ENCODE measurements at places on chromosomes 3 and 15.
A peak's percentile ranks its signal among the peaks of the same experiment; 100 is the strongest.

GRCh38 chr3:174346141-174346540 lies 513.0 kb upstream of the NAALADL2 start:
- no peak for DNase-seq

- DNase-seq = no peak
Observed at GRCh38 chr3:140128217-140128616, 193.2 kb downstream of the CLSTN2 start.

- DNase-seq = no peak
Observed at GRCh38 chr3:71728632-71729342, 3.6 kb upstream of the EIF4E3 start.

GRCh38 chr15:64800476-64800875 lies 25.0 kb downstream of the PIF1 start:
- DNase-seq = no peak

DNA sequence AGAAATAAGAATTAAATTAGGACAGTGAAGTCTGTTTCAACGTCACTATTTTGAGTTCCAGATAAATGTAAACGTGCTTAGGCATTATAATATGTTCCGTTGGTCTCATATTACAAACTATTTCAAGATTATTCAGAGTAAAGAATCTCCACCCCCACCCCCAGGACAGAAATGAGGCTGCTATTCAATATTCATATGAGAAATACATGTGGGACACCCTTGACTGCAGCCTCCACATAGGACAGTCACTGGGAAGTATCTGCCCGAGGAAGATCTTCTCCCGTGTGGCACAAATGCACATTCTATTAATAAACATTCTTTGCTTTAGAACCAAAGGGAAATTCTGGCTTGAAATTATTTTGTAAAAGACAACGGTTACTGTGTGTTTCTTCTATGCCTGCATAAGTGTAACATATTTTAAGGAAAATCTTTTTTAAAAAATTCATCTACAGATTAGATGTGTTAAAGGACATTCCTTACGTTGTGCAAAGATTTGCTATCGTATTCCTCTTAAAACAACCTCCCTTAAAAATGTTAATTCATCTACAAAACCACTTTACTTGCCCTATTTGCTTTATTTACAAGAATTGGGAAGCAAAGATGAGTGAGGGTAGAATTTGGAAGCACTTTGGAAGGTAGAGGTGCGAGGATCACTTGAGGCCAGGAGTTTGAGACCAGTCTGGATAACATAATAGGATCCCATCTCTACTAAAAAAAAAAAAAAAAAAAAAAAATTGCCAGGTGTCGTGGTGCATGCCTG lies 148.3 kb upstream of the SOX14 start:
- DNase-seq = no peak

GRCh38 chr15:99965376-99965775 lies 232.1 kb upstream of the LYSMD4 start:
- DNase-seq = no peak

GRCh38 chr15:76678766-76679165 lies 226.4 kb downstream of the SCAPER start:
- DNase-seq = no peak

DNA sequence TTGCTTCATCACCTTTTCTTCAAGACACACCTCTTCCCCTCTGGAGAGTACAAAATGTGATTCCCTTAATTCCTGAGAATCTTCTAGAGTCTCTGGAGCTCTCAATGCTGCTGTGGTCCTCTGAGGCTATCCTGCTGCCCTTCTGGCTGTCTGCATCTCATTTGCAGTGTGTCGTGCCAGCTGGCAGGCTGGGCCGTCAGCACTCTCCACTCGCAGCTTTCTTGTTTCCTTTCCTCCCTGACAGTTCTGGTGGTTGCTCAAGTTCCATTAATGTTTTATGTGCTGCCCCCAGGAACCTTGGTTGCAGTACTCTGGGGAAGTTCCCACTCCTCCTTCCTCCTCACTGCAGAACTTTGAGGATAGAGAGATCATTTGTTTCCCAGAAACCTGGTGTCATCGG lies 210.8 kb upstream of the ROPN1 start:
- DNase-seq = no peak

DNA sequence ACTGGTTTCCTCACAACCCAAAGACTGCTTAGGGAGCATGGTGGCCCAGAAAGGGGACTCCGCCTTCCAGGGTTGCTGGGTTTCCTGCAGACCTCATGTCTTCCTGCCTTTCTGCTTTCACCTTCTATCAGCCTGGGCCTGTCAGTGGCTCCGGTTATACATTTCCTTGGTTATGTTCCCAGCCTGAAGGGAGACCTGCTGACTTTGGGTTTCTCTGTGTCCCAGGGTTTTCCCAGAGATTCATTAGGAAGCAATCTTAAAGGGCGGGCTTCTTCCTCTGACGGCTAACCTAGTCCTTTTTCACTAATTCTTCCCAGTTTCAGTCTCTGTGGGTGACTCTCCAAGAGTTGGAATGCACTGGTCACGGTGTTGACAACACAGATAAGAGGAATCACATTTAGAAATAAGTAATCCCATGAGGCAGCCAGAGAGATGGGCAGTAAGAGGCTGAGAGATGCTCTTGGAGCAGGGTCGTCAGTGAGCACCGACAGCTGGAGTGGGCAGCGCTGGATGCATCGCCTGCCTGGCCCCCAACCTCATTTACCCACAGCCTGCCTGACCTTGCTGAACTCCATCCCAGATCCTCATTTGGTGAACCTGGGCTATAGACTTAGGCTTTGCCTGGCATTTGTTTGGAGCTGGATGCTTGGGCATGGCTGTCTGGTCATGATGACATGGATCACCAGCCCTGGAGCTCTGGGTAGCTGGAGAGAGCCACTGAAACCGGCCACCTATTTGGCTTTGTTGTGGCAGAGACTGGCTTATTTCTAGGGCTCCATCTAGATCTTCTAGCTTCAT lies 10.0 kb upstream of the EHD4 start:
- DNase-seq = no peak

GRCh38 chr3:131361464-131362421 lies 19.8 kb upstream of the NUDT16 start:
- peak; percentile 87 for DNase-seq

DNA sequence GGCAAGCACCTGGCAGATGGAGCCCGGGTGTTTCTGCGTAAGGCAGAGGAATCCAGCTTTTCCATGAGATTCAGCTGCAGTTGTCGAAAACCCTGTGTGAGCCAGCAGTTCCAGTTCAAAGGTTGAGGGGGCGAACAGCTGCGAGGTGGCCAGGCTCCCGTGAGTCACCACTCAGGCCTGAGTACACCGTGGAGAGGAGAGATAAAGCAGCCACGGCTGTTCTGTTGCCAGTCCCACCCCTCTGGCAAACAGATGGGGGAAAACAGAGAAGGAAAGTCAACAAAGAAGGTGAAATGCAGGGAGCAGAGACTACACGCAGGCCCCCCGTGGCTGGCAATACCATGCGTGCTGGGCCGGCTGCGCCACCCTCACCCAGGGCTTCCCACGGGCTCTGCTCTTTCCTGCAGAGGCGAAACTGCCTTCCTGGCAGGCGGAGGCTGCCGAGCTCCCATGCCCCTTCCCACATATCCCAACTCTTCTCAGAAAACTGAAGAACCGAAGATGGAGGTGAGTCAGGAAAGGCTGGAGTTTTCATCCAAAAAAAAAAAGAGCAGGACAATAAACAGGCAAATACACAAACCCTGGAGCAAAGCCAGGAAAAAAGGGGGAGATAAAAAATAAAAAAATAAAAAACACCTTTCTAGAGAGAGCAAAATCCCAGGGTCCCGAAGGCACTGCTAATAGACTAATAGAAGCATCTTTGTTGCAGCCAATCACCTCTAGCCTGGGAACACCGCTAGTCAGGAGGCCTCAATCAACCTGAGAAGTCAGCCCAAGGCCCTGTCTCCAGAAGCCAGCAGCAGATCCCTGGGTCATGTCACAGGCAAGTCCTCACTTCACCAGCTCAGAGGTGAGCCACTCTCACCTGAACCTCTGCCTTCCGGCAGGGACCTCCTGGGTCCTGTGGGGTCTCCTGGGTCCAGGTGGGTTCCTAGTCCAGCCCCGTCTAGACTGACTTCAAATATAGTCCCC lies 37.7 kb downstream of the FAM174B start:
- peak; percentile 57 for DNase-seq

DNA sequence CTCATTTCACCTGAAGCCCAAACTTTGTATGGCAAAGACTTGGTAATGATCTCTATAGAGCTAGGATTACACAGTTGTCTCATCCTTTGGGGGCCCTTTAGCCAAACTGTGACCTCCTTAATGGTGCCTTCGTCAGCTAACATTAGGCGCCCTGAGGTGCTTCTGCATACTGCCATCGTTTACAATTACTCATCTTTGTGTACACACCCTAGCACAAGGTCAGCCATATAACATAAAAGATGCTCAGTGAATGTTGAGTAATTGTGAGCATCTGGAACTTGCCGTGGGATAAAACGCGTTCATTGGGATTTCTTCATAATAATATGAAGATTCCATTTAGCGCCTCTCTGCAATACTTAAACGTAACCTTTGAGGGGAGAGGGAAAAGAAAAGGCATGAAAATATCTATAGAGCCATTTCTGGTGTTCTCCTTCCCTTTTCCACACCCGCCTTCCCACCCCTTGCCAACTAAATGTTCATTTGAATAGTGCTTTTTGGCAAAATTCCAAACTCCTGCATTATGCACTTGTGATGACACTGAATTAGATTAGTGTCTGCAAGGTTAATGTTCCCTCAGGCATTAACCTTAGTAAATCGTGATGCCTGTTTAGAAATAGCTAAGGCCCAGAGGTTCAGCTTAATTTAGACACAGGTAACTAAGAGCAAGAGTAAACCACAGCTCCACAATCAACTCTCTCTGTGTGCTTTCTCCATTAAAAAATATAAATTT lies 990 bp upstream of the ZNF148 start:
- peak; percentile 32 for DNase-seq

- DNase-seq = peak; percentile 73
Observed at GRCh38 chr3:98817547-98818041, 54.5 kb downstream of the ST3GAL6 start.

- no peak for DNase-seq
Observed at GRCh38 chr15:66935688-66936087, 129.7 kb upstream of the SMAD3 start.

DNA sequence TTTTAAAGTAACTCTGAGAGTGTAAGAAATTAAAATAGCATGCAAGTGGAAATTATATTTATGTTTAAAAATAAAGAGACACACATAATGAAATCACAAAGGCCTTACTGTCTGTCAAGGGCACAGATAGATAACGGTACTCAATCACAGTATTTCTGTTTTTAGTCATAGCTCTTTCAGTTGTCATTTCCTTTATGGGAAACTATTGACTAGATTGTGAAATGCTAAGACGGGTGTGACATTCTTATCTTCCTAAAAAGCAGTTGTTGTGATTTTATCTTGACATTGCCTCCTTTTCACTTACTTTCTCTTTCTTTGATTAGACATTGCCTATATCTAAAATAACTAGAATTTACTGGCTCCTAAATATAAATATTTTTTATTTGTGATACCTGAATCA lies 100.1 kb upstream of the PLSCR5 start:
- DNase-seq = no peak

DNA sequence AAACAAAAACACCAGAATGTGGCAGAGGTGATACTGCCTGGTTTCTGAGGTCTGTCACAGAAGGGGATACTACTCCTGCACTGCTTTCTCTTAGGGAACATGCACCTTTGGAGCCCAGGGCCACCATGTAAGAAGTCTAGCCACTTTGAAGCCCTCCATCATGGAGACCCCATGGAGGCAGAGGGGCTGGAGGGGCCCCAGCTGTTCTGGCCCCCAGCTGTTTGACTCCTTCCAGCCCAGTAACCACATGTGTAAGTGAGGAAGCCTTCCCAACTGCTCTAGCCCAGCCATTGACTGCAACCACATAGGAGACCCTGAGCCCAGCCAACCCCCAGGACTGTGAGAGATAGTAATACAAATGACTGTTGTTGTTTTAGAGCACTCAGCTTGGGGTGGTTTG lies 9.0 kb upstream of the IGDCC4 start:
- no peak for DNase-seq

GRCh38 chr3:152574461-152575079 lies 260.4 kb upstream of the P2RY1 start:
- peak; percentile 41 for DNase-seq

- no peak for DNase-seq
Observed at GRCh38 chr15:45719490-45719889, 84.7 kb downstream of the SQOR start.

DNA sequence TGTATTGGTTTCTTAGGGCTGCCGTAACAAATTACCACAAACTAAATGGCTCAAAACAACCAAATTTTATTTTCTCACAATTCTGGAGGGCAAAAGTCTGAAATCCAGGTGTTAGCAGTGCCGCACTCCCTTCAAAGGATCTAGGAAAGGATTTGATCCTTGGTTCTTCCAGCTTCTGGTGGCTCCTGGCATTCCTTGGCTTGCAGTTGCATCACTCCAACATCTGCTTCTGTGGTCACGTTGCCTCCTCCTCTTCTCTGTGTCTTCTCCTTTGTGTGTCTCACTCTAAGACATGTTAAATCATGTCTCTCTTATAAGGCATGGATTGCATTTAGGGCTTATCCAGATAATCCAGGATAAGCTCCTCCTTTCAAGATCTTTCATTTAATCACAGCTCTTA lies 262.2 kb downstream of the MEX3B start:
- DNase-seq = no peak

- no peak for DNase-seq
Observed at GRCh38 chr15:89455535-89455934, 40.8 kb downstream of the RHCG start.

GRCh38 chr3:10594915-10595314 lies 89.5 kb upstream of the ATP2B2 start:
- DNase-seq = peak; percentile 33

- DNase-seq = no peak
Observed at GRCh38 chr15:64476550-64476949, 16.2 kb downstream of the ZNF609 start.

- no peak for DNase-seq
Observed at GRCh38 chr3:123229145-123229544, 27.4 kb downstream of the SEC22A start.

GRCh38 chr15:46207341-46207740 lies 572.5 kb downstream of the SQOR start:
- no peak for DNase-seq

GRCh38 chr3:154316974-154317767 lies 7.1 kb downstream of the DHX36 start:
- no peak for DNase-seq

DNA sequence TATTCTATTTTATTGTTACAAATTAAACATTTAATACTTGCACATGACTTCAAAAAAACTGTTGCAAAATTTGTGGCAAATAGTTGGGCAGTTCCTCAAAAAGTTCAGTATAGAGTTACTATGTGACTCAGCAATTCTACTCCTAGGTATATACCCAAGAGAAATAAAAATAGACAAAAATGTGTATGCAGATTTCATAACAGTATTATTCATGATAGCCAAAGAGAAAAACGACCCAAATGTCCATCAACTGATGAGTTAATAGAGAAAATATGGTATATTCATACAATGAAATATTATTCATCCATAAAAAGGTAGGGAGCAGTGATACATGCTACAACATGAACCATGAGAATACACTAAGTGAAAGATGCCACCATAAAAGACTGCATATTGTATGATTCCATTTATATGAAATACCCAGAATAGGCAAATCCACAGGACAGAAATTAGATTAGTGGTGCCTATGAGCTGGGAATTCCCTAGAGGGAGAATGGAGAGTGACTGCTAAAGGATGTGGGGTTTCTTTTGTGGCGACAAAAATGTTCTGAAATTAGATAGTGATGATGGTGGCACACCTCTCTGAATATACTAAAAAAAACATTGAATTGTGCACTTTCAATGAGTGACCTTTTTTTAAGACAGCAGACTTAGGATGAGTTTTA lies 31.6 kb upstream of the CLASP2 start:
- no peak for DNase-seq
